ENCODE measurements at places on chromosomes 6 and 20.

DNA sequence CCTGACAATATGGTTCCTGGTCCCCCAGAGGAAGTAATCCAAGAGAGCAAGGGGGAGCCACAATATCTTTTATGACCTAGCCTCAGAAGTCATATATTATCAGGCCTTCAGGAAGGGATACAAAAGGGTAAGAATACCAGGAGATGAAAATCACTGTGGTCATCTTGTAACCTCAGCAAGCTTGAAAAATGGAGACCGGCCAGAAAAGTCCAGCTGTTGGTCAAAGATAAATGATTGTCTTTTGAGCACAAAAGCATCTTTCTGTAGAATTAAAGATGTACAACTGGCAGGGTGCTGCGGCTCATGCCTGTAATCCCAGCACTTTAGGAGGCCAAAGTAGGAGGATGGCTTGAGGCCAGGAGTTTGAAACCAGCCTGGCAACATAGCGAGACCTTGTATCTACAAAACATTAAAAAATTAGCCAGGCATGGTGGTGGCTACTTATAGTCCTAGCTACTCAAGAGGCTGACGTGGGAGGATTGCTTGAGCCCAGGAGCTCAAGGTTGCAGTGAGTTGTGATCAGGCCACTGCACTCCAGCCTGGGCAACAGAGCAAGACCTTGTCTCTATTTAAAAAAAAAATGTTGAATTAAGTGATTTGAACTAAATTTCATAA is 118.0 kb upstream of the MARCKS start:
- DNase-seq, result no peak

- no peak for DNase-seq
These were observed 21.1 kb downstream of the PDRG1 start for GRCh38 chr20:31930779-31931178.

DNA sequence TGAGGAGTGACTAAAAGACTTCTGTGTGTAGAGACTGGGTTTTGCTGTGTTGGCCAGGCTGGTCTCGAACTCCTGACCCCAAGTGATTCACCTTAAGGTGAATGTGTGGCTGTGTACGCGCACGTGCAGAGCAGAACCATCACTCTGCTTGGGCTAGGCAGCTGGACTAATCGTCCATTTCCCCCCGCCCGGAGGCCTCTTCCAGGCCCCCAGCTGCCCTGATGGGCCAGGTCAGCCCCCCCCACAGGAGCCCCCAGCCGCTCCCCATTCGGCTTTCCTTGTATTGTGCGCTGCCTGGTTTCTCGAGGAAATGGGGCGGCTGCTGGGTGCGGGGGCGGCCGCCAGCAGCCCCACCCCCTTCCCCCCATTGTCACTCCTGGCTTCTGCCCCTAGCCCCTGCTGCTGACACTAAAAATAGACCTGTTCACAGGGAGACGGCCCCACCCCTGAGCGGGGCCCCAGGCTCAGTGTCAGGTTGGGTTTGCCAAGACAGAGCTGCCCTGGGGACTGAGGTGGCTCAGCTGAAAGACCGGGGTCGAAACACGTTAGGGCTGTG is 24.6 kb upstream of the CSNK2A1 start:
- DNase-seq, result no peak

GRCh38 chr6:24329022-24329421 is 28.8 kb downstream of the DCDC2 start:
- no peak for DNase-seq

DNA sequence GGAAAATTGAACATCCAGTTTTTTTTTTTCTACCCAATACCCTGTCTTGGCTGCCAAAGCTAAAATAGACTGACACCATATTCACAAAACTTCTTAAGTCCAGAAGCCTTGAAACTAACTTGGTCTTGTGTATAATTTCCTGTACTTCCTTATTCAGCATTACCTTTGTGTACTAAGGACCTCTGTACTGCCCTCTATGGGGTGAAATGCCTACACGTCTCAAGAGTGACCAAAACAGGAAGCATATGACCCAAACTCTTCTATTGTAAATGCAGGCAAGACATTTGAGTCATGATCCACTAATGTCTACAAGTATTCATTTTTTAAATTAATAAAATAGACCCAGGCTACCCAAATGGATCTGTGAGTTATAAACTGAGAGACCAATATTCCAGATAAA is 50.4 kb downstream of the HMGCLL1 start:
- no peak for DNase-seq

DNA sequence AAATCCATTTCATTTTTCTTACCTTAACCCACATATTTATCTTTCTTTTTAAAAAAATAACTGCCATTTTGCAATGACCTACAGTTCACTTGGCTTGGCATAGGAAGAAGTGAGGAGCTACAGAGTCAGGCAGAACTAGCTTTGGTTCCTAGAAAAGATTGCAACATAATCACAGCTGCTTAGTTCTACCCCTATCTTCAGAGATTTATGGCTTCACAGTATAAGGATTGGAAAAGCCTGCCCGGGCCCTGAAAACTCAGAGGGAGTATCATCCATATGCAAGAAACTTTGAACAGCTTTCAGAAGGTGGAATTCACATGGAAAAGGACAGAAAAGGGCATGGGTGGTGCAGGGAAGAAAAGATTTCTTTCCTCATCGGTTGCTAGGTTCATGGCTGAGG is 774.3 kb upstream of the CHD6 start:
- DNase-seq, result no peak

- no peak for DNase-seq
These were observed 70.1 kb upstream of the RPS6KA2 start for GRCh38 chr6:166697113-166697512.

DNA sequence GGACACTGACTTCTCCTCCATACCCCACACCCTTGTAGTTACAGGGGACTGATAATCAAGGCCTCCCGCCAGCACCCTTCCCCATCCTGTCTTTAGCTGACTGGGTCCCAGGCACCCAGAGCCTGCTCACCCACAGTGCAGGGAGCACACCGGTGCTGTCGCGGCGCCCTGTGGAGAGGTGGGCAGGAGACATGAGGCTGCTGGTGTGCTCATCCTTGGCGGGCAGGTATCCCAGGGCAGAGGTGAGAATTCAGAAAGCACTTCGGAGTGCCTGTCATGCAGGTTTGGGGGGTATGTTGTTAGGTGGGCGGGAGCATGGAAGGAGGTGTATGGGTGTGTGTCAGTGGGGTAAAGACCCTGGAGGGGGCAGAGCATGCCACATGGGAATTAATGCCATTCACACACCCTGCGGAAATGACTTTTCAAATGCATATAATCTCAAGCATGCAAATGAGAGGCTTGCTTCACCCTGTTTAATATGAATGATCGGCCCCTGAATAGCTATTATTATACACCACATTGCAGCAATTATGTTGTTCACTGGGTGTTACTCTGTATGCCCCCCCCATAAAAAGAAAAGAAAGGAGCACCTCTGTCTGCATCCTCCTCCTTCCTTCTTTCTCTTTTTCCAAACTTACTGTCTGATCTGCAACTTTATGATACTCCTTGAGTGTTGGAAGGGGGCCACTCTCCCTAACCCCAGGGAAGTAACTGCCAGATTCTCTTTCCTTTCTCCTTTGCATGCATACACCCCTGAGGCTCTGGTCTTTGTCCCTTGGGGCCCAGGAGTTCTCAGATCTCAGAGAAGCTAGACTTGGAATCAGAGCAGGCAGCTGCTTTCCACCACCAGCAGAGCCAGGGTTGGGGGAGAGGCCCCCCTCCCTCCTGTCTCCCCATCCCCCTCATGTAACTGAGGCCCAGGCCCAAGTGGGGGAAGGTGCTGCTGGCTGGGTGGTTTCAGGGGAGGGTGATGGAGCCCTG is 16.0 kb downstream of the FOXP4 start:
- no peak for DNase-seq

DNA sequence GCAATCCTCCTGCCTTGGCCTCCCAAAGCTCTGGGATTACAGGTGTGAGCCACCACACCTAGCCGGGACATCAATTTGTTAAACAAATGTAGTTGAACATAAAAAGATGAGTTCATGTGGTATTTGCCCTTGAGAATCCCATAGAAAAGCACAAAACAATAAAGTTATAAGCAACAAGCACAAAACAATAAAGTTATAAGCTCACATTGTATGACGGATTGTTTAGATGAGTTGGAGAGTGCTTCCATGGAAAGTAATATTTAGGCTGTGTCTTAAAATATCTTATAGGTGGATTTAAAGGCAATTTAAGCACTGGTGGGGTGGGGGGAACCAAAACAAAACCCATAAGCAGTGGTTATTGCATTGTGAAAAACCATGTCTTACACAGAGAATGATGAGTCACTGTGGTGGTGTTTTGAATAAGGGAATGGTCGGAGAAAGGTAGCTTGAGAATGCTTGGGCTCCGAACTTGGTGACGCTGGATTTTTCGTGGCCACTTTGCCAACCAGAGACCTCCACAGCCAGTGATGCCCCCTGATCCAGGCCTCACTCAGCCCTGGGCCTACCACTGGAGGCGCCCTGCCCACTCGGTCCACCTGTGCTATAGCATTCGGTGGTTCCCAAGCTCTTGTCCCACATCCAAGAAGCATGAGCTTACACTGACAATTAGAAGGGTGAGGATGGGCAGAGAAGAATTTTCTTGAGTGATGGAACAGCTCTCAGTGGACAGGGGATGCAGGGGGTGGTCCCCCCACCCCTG is 256.0 kb downstream of the CDKAL1 start:
- DNase-seq, result no peak

DNA sequence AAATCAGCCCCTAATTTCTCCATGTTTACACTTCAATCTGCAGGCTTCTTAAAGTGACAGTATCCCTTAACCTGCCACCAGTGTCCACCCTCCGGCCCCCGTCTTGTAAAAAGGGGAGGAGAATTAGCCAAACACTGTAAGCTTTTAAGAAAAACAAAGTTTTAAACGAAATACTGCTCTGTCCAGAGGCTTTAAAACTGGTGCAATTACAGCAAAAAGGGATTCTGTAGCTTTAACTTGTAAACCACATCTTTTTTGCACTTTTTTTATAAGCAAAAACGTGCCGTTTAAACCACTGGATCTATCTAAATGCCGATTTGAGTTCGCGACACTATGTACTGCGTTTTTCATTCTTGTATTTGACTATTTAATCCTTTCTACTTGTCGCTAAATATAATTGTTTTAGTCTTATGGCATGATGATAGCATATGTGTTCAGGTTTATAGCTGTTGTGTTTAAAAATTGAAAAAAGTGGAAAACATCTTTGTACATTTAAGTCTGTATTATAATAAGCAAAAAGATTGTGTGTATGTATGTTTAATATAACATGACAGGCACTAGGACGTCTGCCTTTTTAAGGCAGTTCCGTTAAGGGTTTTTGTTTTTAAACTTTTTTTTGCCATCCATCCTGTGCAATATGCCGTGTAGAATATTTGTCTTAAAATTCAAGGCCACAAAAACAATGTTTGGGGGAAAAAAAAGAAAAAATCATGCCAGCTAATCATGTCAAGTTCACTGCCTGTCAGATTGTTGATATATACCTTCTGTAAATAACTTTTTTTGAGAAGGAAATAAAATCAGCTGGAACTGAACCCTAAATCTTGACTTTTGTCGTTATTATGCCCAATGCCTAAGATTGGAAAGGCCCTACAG is 4.5 kb downstream of the SOX4 start:
- no peak for DNase-seq

DNA sequence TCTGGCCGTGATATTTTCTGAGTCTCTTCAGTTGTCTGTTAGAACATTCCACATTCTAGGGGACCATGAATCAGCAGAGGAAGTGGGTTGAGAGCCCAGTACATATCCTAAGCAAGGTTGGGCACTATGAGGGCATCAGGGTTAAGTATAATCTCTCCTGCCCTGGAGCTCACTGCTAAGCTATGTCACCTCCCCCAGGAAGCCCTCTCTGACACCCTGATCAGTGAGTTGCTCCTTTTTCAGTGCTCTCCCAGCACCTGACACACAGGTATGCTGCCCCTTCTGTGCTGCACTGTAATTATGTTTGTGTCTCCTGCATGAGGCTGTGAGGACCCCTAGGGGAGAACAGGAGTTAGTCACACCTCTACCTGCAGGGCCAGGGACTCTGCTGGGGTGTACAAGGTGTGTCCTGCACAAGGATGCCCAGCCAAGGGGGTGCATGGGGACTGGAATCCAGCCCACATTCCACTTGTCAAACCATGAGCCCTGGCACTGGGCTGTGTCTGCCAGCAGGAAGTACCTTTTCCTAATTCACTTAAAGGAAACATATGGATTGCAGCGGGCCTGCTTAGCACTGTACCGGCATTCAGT is 3.9 kb downstream of the RAB44 start:
- DNase-seq, result no peak

GRCh38 chr6:55666037-55666436 is 87.0 kb upstream of the HMGCLL1 start:
- no peak for DNase-seq

DNA sequence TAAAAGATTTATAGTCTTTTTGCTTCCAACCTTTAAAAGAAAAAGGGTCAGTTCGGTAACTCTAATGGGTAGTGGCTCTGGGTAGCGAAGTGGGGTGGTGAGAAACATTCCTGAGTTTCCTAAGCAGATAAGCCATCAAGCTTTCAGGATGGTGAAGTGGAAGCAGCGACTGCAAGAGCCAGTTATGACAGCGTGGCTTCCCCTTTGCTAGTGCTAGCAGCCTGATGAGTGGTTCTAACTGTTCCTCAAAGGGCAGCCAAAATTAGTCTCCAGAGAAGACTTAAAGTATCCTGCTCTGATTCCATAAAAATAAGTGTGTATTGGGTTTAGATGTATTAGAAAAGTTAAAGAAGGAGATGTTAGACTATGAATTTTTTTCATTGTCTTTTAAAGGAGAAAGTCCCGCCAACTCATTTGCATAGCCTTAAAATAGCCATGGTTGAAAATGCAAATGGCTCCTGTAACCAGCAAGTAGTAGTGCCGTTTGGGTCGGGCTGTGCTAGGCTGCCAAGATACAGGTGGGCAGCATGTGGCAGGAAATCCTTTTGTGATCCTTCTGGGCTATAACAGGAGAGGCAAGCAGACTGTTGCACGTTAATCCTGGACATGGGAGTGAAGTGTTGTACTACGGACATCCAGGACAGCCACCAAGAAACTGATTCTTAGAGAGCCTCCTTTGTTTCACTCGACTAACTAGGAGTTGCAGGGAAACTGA is 18.0 kb downstream of the ELOVL2 start:
- no peak for DNase-seq

GRCh38 chr6:158688860-158689259 is 39.0 kb downstream of the SYTL3 start:
- no peak for DNase-seq

- DNase-seq, result no peak
These were observed 149.1 kb downstream of the LMBRD1 start for GRCh38 chr6:69647726-69648125.

- no peak for DNase-seq
These were observed 2.4 kb downstream of the GMPR start for GRCh38 chr6:16240589-16241320.

Data from coronary artery (tissue), 2 donors.